D341Med (cell line): ENCODE measurements at places on chromosomes 3 and 15.
A peak's percentile ranks its signal among the peaks of the same experiment; 100 is the strongest.

- no peak for DNase-seq
These were observed 90.8 kb downstream of the MCTP2 start for GRCh38 chr15:94322141-94322540.

GRCh38 chr3:98952404-98952803 is 50.9 kb upstream of the DCBLD2 start:
- no peak for DNase-seq

- DNase-seq: no peak
These were observed 4.1 kb downstream of the KNL1 start for GRCh38 chr15:40598126-40598525.

DNA sequence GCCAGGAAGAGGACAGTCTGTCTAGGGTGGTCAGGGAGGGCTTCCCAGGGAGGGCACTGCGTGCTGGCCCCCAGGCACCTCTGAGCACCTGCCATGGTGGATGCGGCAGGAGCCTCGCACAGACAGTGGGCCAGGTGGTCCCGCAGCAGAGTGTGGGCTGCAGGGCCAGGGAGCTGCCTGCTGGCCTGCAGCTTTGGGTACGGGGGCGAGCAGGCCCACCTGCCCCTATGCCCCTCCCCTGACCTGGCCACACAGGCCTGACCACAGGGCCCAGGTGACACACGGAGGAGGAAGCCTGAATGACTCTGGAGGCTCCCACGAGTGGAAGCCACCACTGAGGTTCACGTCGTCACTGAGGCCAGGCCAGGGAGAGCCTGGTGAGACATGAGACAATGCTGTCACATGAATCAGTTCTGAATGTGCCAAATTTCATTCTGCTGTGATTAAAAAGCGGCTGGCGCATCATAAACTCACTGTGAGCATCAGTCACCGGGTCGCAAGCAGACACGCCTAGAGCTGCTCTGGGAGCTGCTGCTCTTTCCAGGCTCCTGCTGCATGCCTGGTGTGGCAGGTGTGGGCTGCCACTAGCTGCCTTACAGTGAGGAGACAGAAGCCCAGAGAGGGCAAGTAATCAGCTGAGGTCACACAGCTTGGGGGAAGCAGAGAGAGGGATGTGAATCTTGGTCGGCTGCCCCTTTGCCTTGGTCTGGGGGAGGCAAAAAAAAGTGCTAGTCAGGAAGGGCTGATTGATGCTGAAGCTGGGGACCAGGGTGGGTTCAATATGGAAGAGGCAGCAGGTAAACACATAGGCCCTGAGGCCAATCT is 39.5 kb upstream of the IQSEC1 start:
- no peak for DNase-seq

GRCh38 chr3:69774029-69774428 is 34.8 kb downstream of the MITF start:
- DNase-seq: no peak

- no peak for DNase-seq
These were observed 189.4 kb downstream of the TBC1D5 start for GRCh38 chr3:17553080-17553479.

DNA sequence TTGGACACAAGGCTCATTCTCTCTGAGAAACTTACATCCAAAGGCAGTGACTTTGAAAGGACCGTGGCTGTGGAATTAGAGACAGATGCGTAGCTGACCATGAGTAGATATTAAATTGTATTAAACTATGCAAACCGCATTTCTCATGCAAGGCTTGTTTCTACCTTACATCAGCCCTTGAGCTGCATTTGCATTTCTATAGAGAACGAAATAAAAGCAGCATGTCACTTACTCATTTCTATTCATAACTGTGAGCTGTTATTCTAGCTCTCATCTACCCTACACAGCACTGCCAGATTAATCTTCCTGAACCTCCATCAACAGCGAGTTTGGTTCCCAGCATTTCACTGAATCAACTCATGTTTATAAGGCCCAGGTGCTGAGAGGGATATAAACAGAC is 72.3 kb downstream of the THSD4 start:
- no peak for DNase-seq

GRCh38 chr3:14283813-14284438 is 105.3 kb downstream of the LSM3 start:
- no peak for DNase-seq

DNA sequence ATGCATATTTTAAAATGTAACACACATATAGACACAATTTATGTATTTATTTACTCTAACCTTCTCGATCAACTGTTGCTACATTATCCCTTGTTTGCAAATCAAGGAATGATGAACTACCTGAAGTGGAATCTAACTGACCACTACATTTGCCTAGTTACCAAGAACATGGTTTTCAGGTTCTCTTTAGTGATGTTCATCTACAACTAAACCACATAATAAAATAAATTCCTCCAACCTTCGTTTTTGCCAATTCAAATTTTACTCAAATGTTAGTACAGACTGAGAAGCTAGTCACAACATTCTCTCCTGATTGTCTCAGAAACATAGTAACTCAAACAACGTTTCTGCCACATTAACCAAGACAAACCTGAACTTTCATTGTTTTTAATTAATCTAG is 521.9 kb downstream of the FOXP1 start:
- DNase-seq: no peak

GRCh38 chr3:48662145-48662752 is 437 bp downstream of the CELSR3 start:
- DNase-seq: no peak

DNA sequence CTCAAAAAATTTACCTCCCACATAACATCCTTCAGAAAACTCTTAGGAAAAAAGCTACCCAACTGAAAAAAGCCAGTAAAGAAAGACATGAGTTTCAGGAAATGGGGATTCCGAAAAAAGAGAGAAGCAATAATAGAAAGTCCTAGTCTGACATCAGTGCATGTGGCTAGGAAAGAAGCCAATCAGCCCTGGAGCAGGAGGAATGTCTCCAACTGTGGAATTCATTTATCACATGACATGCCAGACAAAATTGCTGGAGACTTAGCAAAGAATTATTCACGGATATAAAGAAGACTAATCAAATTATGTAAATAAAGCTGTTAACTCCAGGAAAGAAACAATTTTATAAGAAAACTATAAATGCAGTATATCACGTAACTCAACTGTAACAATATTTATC is 258.9 kb upstream of the RARB start:
- DNase-seq: no peak

GRCh38 chr3:108153451-108153981 is 62.7 kb upstream of the CD47 start:
- peak; percentile 64 for DNase-seq

GRCh38 chr3:128280481-128281052 is 127.3 kb downstream of the EEFSEC start:
- no peak for DNase-seq

DNA sequence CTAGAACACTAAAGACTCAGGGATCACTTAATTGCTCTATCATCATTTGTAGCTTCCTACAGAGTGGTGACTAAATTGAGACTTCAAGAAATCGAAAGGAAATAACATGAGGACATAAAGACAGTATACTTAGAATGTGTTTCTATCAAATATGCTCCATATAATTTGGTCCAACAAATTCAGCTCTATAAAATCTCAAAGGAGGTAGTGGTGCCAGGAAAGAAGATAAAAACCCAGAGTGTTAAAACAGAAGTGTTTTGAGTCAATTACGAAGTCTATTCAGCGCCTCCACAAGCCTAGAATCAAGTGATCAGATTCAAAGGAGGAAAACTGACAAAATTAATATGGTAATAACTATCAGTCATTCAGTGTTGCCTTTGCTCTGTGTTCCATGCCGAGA is 22.9 kb downstream of the MAGI1 start:
- DNase-seq: no peak

- no peak for DNase-seq
These were observed 2.9 kb upstream of the ANP32A start for GRCh38 chr15:68823561-68823960.

DNA sequence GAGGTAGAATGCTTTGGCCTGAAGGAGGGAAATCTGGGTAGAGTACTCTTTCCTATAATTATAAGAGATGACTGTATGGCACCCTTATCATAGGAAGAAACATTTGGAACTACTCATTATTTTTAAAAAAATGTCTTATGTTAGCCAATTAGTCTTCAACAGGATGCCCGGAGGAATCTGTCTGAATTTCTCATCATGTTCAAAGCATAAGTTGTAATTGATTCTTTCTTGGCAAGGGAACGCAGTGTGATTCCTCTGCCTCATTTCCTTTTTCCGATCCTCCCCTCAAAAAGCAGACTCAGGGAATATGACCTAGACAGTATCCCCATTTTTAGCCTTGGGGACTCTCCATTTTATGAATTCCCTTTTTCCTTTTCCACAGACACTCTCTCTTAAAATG is 165.1 kb downstream of the IL5RA start:
- DNase-seq: no peak

DNA sequence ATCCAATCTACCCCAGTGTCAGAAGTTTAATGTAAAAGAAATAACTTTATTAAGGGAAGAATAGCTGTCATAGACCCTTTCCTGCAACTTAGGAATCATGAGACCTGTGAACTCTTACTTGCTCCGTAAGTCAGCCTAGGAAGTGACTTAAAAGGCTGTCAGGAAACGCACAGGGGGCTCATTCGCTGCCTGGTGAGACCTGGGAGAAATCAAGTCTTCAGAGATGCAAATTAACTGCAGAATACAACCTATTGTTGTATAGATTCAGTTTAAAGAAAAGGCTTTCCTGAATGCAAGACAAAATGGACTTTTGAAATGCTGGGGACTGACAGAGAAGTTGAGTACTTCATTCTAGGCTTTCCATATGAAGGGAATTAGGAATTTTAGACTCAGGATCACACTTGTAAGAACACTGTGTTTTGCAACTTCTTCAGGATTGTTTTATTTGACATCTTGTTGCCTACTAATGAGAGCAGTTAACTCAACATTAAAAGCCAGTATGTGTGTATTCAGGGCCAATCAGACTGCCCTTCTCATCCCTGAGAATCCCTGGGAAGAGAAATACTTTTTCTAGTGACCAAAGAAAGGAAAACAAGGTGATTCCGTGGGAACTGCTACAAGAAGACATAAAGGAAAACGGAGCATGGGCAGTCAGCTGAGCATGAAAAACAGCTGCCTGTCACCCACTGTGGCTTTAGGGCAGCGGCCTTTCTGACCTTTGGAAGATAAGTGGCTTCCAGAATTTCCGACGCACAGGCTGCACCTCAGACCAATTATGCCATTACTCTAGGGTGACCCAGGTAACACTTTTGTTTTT is 18.5 kb upstream of the DPPA4 start:
- DNase-seq: no peak

DNA sequence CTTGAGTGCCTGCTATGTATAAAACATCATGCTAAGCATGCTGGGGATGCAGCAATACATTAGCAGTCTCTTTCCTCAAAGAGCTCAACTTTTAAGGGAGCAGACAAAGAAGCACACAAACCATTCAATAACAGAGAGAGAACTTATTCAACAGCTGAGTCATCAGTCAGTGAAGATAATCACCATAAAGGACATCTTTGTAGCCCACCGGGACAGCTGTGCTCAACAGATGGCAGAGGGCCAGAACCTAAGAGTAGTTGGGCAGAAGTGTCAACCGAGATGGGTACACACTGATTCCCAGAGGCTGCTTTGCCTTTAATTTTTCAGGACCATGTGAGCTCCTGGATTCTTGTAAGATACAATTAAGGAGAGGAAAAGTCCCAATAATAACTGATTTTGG is 4.2 kb upstream of the RAB8B start:
- DNase-seq: no peak

DNA sequence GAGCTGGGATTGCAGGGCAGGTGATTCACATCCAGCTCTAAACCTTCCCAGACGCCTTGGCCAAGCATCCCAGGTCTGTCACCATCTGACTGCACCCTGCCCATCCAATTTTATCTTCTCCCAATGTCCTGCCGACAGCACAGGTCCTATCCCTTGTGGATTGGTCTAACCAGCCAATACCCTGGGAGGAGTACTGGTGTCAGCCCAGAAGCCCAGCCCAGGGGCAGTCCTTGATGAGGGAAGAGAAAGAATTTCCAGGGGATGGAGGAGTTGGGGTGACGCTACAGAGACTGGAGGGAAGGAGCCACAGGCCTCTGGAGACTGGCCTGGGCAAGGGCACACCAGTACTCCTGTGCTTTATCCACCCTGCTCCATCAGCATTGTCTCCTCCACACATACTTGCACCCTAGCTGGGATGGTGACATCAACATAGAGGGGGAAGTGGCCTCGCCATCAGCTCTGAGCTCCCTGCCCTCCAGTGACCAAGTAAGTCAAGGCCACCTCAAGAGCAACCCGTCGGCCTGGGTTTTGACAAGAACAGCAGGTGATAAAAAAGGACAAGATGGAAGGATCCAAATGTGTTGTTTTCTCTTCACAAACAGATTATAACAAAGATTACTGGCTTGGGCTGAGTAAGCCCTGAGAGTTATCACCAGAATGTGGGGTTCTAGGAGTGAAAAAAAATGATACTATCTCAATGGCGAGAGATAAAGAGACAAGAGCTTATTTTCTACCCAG is 114.6 kb downstream of the AQP9 start:
- DNase-seq: no peak

DNA sequence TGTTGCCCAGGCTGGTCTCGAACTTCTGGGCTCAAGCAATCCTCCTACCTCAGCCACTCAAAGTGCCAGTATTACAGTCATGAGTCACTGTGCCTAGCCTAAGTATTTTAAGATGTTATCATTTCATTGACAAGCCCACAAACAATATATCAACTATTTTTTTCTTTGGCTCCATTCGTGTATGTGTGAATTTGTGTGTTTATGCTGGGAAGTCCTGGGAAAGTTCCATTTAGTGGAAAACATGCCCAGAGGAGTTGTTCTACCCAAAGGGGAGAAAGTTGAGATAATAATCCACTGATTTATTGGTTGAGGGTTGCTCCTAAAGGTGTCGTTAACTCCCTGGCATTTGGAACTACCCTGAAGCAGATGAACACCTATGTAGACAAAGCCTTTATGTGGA is 58.8 kb downstream of the KIF9 start:
- DNase-seq: no peak

- DNase-seq: no peak
These were observed 249.5 kb downstream of the NEK10 start for GRCh38 chr3:27119639-27120038.

- DNase-seq: no peak
These were observed 118.2 kb downstream of the ADAM10 start for GRCh38 chr15:58631319-58631718.

DNA sequence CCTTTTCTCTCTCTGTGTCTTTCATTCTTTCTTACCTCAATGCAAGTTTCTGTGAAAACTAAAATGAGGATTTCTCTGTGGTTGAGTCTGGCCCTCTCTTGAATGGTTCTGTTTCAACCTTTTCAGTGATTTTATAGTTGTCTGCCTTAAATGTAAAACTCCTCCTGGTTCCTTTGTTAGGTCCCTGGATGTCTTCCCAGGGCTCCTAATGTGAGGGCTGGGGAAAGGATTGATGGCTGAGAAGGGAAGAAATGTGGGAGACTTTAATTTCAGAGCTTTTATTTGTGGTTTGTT is 90.6 kb upstream of the GRM7 start:
- no peak for DNase-seq

GRCh38 chr15:73800662-73801345 is 47.7 kb upstream of the INSYN1 start:
- DNase-seq: no peak

DNA sequence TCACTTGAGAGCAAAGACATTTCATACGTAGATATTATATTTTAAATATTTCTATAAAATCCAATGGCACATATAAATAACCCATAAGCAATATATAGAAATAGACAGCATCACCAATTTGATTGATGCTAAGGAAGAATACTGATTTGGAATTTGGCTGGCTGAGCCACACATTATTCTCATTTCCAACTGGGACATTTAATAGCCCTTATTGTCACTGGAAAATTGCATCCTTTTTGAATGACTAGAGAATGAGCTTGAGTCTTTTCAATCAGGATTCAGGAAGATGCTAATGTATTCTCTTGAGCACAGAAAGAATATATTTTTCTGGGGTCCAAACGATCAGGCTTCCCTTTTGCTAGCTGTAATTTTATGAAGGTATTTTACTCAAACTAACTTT is 70.9 kb upstream of the KCNH8 start:
- no peak for DNase-seq
